ENCODE measurements at places on chromosomes 6 and 20.

- DNase-seq: no peak
Observed at GRCh38 chr6:15698471-15698870, 35.6 kb upstream of the DTNBP1 start.

DNA sequence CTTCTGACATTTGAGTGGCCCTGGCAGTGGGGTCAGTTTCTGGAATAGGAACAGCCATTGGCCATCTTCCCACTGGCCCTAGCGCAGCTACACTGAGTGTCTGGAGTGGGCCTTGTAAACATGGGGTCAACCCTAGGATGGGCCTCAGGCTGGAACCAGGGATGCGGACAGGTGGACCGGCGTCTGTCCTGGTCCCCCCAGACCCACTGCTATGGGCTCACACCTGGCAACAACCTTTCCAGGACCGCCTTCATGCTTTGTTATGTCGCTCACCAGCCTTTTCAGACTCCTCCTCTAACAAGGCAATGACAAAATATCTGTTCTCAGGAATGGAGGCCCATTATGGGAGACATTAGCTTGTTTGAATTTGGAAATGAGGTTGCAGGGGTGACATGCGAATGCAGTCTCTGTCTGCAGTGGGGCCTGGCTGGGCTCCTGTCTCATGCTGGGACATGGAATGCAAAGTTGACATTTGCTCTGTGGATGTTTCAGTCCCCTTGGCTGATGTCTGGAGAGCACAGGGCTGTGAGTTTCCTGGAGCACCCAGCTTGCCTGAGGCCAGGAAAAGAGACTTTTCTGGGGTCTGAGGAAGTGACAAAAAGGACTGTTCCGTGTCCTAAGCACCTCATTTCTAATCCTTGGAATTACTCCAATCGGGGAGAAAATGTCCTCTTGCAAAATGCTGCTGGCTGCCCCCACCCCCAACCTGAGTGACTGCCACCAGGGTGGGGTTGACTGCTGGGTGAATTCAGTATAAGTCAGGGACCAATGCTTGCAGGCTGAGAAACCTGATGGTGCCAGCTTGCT is 98.7 kb upstream of the PMEPA1 start:
- no peak for DNase-seq

DNA sequence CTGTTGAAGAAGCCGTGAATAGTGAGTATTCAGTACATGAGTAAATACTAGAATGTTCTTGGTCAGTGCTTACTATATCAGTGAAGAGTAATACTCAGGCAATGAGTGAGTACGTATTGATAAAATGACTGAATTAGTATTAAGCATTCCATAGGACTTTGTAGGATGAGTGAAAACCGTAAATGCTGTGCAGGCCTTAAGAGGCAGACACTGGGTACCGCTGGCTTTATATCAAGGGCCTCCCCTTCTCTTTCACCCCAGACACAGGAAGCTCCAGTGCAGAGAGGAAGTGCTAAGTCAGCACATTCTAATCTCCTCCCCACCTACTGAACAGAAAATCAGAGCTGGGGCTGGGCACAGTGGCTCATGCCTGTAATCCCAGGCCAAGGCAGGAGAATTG is 24.2 kb downstream of the POFUT1 start:
- DNase-seq: no peak

DNA sequence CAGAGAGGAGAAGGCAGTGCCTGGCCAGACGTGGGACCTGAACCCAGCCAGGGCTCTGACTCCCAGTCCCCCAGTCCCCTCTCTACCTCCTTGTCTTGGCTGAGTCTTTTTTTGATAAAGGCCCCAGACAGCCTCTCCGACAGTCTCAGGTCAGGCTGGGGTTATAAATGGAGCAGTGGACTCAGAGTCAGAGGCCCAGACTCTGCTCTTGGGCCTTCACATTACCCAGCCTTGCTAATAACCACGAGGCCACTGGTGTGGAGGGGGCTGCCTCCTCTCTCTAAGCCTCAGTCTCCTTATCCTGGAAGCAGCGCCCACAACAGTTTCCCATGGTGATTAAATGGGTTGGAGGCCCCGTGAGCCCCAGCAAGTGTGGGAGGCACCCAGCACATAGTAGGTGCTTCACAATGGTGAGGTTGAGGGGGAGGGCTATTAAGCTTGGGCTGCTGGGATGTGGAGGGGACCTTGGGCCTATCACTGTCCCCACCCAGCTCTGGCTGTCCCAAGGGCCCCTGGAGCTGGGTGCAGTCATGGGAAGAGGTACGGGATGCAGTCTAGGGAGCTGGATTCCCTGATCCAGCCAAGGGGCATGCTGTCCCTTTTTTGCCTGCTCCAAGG is 35.7 kb downstream of the TGM2 start:
- no peak for DNase-seq

DNA sequence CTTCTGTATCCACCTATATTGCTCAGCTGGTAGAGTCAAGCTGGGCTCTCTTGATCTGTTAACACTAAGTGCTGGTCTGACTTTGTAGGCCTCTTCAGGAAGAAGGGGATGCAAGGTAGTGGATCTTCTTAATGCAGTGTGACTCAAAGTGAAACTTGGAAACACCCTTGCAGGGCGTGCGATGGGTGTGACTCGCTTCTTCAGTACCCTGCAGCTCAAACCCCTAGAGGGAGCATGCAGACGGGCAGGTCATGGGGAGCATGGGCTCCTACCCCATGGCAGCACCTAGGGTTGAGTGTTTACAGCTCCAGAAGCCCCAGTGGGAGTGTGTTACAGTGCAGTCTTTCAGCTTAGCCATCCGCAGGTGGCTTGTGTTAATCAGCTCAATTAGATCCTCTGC is 757 bp upstream of the SAMD3 start:
- DNase-seq: peak; percentile 32

GRCh38 chr6:137099689-137100403 is 55.1 kb upstream of the IL20RA start:
- DNase-seq: no peak

DNA sequence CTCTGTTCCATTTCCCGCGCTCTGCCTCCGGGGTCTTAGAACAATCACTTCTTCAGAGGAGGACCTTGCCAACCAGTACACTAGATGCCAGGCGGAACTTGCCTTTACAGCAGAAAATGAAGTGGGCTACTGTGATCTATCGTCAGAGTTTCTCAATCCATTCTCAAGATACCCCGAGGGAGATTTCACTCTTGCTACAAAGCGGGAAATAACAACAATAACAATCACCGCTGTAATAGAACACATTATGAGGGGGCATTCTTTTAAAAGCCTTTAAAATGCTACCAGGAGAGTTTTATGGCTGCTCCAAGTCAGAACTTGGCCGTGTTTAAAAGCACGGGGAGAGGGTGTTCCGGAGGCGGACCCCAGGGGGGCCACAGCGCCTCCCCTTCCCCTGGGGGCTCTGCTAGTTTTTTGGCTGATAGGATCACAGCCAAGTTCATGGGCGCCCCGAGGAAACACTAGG is 617.0 kb upstream of the AGPAT4 start:
- DNase-seq: no peak

DNA sequence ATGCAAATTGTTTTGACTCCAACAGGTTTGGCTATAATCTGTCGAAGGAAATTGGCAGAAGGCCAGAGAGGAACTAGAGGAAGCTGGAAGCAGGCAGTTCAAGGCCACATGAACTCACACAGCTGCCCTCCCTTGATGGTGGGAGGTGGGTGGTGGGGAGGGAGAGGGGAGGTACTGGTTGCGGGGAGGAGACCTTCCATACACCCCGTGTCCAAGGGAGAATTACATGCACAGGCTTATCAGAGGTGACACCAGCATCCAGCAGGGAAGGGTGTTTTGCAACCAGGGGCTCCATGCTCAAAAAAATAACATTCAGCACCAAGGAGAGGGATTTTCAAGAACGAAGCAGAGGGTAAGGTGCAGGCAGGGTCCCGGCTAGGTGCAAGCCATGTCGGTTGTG is 9.1 kb downstream of the PRND start:
- no peak for DNase-seq

- no peak for DNase-seq
Observed at GRCh38 chr6:116359131-116359530, 11.6 kb upstream of the DSE start.

- DNase-seq: no peak
Observed at GRCh38 chr6:83514466-83514865, 2.1 kb downstream of the PRSS35 start.

GRCh38 chr20:14521436-14521835 is 184.0 kb upstream of the FLRT3 start:
- DNase-seq: no peak

- no peak for DNase-seq
Observed at GRCh38 chr20:62745952-62746288, 37.3 kb downstream of the NTSR1 start.

GRCh38 chr20:62840244-62841197 is 21.1 kb downstream of the TCFL5 start:
- DNase-seq: no peak

GRCh38 chr6:135251498-135252441 is 70.7 kb downstream of the MYB start:
- no peak for DNase-seq
